ENCODE measurements at places on chromosomes 7 and 10.

- no peak for DNase-seq
Measured at GRCh38 chr7:151934584-151934983, 21.7 kb upstream of the GALNTL5 start.

DNA sequence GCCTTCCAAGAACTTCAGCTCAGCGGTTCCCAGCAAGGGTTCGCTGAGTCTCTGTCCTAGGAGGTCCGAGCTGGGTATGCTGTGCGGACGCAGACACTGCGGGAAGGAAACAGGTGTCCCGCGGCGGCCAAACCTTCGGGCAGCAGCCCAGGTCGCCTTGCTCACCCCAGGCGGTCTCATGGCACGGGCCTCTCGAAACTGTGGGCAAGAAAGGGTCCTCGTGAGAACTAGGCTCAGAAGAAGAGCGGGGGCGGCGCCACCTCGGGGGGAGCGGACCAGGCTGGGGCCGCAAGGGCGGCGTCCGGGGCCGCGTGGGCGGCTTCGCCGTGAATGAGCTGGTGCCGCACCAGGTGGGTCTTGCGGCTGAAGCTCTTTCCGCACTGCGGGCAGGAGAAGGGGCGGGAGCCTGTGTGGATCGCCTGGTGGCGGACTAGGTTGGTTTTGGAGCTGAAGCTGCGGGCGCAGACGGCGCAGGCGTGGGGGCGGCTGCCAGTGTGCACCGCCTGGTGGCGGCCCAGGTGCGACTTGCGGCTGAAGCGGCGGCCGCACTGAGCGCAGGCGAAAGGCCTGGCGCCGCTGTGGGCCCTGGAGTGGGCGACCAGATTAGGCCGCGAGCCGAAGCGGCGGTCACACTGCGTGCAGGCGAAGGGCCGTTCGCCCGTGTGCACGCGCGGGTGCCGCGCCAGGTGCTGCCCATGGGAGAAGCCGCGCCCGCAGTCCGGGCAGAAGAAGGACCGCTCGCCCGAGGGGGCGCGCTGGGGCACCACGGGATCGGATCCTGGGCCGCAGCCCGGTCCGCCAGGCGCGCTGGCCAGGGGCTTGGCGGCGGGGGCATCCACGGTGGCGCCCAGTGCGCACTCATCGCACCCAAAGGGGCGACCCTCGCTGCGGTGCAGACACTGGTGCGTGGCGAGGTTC lies 8.6 kb downstream of the ZNF467 start:
- DNase-seq, result no peak

DNA sequence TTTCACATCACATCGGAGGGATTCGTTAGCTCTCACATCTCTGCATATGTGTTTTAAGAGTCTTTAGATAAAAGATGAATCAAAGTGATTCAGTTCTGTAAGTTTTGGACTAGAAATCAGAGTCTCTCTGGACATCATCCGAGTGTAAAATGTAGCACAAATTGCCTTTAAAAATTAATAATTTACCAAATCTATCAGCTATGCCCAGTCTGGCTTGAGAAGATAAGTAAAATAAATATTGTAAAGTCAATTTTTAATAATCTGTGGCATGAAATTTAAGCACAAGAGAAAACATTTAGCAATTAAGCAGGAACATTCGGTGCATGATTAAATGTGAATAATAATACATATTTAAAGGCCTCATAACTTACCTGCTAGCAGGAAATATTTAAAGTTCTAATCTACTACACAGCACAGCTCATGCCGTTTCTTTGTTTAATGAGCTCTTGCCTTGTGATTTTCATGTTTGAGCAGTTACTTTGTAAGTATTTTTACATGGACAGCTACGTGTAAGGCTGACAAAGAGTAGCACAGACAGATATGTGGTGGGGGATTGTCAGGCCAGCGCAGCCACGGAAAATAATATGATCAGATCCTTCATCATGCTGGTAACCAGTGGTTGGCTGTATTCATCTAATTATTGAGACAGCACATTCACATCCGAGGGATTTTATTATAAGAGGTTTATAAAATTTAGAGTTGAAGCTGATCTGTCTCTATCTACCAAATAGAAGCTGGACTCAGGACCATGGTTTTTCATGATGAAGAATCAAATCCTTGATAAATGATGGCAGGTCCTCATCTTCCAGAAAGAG lies 317.3 kb downstream of the ADARB2 start:
- DNase-seq, result no peak

- DNase-seq, result no peak
Measured at GRCh38 chr7:21675255-21675654, 132.4 kb downstream of the DNAH11 start.

GRCh38 chr10:74910241-74910975 lies 84.0 kb downstream of the KAT6B start:
- DNase-seq, result no peak

GRCh38 chr10:99403674-99404073 lies 26.8 kb downstream of the GOT1 start:
- DNase-seq, result no peak

DNA sequence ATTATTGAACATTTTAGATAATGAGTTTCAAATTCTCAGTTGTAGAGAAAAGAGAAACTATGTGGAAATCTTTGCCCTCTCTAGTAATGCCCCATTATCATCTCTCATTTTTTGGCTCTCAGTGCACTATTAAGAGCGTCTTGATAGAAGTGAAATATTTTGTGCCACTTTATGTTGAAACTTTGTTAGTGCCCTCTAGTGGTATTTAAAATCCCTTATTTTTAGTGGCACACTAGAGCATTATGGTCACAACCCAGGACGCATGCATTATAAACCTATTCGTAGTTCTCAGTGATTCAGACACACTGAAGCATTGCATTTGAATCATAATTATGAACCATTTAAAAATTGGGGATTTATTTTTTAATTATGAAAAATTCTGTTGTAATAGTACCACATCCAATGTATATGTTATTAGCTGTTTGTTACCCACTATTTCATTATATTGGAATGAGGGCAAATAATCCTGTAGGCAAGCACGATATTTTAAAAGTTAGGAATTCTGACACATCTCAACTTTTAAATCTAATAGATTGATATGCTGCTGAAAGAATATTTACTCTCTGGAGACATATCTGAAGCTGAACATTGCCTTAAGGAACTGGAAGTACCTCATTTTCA lies 21.9 kb downstream of the PDCD4 start:
- DNase-seq, result no peak

- no peak for DNase-seq
Measured at GRCh38 chr10:80530251-80530650, 7.5 kb upstream of the SH2D4B start.

- DNase-seq, result no peak
Measured at GRCh38 chr7:20784388-20785156, 2.1 kb downstream of the SP8 start.

DNA sequence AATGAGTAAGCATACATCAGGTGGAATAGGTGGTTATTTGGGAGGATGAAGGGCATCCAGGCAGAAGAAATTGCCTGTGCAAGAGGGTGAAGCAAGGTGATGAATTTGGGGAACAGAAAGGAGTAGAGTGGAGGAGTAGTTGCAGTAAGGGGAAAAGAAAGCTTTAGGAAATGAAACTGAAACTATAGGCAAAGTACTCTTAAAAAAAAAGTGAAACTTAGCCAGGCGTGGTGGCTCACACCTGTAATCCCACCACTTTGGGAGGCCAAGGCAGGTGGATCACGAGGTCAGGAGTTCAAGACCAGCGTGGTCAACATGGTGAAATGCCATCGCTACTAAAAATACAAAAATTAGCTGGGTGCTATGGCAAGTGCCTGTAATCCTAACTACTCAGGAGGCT lies 17.6 kb downstream of the NUP205 start:
- DNase-seq, result no peak

GRCh38 chr10:65342245-65342644 lies 1583.6 kb upstream of the LRRTM3 start:
- DNase-seq, result no peak

GRCh38 chr10:77516575-77516974 lies 121.0 kb downstream of the KCNMA1 start:
- DNase-seq, result no peak

DNA sequence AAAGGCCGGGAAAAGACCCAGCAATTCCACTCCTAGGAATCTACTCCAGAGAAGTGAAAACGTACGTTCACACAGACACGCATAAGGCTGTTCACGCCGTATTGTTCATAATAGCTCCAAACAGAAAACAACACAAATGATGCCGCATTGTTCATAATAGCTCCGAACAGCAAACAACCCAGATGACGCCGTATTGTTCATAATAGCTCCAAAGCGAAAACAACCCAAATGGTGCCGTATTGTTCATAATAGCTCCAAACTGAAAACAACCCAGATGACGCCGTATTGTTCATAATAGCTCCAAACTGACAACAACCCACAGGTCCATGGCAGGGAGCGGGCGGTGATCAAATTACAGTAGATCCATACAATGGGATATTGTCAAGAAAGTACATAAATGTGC lies 85.2 kb upstream of the DNAAF5 start:
- DNase-seq, result no peak

DNA sequence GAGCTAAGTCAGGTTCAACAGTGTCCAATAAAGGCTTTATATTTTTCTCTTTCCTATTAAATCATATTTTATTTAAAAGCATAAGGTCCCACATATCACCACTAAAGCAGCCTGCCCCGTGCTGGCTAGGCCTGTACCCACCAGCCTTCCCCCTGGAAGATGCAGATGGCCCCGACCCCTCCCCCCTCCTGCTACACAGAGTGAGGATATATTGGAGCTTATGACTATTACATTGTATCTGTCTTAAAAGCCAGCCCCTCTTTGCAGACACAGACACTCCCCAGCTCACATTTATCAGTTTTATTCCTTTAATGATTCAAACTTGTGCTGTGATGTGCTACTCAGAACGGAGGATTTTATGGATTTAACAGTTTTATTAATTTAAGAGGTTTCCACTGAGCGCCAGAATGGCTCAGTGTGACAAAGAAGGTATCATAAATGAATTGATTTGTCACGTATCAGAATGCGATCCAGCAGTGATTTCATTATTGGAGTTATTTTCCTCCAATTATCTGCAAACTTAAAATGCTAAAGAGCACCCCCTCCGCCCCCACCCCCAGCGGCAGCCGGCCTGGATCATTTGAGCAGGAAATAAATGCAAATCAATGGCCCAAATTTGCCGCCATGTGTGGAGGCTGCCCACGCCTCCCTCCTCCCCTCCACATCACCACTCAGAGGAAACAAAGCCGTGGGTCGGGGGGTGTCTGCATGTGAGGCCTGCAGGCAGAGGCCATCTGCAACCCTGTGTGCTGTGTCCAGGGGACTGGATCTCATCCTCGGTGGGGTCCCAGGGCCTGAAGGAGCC lies 72.6 kb upstream of the ZMIZ1 start:
- DNase-seq, result no peak

- no peak for DNase-seq
Measured at GRCh38 chr10:1873661-1874315, 136.5 kb upstream of the ADARB2 start.

DNA sequence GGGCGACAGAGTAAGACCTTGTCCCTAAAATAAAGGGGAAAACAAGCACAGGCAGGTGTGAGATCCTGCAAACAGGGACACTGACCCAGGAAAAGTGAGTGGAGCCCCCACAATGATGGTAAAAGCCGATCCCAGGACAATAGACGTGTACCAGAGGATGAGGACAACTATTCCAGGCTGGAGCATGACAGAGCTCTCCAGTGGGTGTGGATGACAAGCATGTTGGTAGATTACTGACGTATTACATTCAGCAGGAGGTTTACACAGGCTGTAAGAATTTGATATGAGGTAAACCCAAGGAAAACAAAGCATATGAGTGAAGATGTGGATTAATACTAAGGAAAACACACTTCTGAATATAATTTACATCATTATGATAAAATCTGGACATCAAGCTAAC lies 27.8 kb upstream of the SMURF1 start:
- no peak for DNase-seq

GRCh38 chr7:42338231-42338915 lies 101.4 kb upstream of the GLI3 start:
- DNase-seq, result no peak

DNA sequence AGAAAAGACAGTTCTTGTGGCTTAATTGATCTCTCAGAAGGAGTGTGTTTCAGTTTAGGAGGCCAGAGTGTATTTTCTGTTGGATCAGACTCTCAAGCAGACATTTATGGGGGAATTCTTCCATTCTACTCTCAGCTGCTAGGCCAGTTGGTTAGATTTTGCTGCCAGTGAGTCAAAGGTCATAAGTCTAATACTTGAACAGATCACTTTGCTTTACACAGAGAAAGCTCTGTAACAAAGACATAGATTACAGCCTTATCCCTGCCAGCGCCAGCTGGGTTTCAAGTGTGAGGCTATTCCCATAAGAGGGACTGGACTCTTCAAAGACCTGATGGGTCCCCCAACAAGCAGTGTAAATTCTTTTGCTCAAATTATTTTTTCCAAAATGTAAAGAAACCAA lies 145.6 kb upstream of the SEMA3C start:
- no peak for DNase-seq

DNA sequence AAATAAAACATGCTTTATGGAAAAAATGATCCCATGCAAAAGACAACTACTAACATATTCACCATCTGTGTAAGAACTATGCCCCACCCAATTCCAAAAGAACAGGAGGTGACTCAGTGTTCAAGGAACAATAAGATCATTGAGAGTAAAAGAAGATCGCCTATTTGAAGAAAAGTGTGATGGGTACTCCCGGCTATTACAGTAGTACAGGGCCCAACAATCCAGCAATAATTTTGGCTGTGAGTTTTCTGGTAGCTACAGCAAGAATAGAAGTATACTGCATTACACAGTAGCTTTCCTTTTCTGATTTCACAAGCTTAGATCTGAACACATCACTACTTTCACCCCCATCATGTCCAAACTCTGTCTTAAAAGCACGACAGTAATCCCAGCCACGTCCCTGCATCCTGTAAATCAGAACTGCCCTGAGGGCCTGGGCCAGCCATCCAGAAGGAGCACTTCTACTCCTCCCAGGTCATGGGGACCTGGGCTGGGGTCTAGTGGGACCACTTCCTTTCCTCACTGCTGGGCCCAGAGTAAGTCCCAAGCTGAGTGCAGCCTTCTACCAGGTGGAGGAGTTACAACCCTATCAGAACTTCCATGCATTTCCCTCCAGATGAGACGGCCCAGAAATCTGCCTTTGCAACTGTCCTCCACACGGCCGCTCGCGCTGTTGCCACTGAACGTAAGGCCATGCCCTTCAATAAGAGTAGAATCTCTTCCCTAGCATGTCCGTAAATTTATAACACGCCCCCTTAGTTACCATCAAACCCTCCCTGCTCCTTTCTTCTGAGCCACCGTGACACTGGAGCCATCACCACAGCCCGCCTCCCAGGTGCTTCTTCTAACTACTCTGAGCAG lies 7.9 kb downstream of the ESYT2 start:
- DNase-seq, result no peak

- no peak for DNase-seq
Measured at GRCh38 chr10:7192831-7193361, 217.9 kb downstream of the SFMBT2 start.

GRCh38 chr7:7820939-7821338 lies 102.5 kb upstream of the RPA3 start:
- no peak for DNase-seq
